ENCODE measurements at places on chromosomes 12 and 14.

- no peak for DNase-seq
Measured at GRCh38 chr12:38149395-38150073, 167.0 kb upstream of the ALG10B start.

DNA sequence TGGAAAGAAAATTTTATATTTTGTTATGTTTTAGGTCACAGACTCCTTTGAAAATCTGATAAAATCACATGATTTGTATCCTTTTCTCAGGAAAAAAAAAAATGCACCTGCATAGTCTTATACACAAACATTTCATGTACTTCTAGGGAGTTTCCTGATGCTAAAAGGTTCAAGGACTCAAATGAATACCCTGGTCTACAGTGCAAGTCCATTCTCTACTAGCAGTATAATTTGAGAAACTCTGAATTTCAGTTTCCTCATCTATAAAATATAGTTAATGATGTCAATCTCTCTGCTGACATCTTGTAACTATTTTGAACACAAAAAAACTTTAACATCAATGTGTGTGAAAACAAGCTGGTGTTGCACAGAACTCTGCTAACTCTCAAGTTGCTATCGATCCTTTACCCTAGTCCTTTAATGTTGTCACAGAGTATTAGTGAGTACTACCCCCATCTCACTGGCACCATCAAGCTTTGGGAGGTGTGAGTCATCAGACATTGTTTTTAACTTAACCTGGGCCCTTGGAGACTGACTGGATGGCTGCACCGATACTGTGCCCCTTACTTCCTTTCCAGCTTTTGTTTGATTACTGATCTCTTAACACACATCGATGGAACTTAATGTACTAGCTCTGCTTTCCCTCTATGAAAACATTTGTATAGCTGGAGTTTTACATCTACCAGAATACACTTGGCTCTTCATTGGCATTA is 251.9 kb upstream of the SOX5 start:
- DNase-seq, result no peak

DNA sequence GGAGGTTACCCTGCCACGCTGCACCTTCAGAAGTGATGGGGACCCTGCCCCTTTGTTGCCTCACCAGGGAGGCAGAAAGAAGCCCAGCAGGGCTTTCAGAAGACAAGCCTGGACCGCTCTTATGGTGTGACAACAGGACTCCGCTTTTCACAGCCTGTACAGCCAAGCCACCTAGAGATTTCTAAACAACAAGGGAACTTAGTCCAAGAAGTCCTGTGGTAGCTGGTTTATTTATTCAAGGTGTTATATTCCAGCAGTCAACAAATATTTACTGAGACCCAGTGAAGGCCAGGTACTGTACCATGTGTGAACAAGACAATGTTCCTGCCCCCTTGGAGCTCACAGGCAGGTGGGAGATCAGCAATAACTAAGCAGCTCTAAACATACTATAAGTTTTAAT is 4.0 kb upstream of the TMEM229B start:
- no peak for DNase-seq

DNA sequence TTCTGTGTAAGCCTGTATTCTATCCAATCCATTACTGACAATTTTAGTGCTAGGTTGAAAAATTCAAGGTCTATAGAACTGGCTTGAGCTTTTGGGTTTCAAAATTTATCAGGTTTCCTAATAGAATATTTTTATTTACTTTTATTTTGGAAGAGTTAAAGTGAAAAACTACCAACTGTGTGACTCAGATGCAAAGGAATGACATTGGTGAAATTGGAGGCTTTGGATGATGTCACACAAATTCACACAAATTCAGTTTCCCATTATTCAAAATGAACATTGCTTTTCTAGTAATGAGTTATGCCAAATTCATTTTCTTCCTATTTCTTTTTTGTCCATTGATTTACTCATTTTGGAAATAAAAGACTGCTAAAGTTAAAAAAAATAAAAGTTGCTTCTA is 186.9 kb downstream of the ALX1 start:
- no peak for DNase-seq

GRCh38 chr14:63663428-63664341 is 22.0 kb upstream of the WDR89 start:
- DNase-seq, result no peak
